ENCODE measurements at places on chromosomes 13 and 19. TPM values are rescaled to one million over a fixed set of nuclear protein-coding genes. Genes with fewer than 3 reads are reported as not detected.

DNA sequence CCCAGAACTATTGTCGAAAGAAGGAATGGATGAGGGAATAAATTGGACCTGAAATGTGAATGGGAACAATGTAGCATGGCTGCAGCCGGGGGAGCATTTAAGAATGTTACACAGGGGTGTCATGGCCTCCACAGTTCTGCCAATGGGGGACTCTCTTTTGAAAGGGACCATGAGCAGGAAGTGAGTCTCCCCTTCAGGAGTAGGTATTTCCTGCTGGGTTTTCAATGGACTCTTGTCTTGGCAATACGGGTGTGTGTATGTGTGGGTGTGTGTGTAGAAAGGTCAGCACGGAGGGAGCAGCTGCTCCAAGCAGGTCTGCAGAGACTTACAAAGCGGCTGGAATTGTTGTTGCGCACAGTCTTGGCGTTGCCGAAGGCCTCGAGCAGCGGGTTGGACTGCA is 24.4 kb downstream of the MYO1F start:
- DNase-seq = no peak

GRCh38 chr19:45404557-45405434 is at the start of gene PPP1R13L:
PPP1R13L (minus strand) TSS chr19:45405069; CDS start chr19:45398318, 6,751 bp downstream.
- peak; percentile 71 for DNase-seq

The PLVAP gene
- total RNA-seq = not detected

The ADGRE3 gene
- total RNA-seq = not detected

DNA sequence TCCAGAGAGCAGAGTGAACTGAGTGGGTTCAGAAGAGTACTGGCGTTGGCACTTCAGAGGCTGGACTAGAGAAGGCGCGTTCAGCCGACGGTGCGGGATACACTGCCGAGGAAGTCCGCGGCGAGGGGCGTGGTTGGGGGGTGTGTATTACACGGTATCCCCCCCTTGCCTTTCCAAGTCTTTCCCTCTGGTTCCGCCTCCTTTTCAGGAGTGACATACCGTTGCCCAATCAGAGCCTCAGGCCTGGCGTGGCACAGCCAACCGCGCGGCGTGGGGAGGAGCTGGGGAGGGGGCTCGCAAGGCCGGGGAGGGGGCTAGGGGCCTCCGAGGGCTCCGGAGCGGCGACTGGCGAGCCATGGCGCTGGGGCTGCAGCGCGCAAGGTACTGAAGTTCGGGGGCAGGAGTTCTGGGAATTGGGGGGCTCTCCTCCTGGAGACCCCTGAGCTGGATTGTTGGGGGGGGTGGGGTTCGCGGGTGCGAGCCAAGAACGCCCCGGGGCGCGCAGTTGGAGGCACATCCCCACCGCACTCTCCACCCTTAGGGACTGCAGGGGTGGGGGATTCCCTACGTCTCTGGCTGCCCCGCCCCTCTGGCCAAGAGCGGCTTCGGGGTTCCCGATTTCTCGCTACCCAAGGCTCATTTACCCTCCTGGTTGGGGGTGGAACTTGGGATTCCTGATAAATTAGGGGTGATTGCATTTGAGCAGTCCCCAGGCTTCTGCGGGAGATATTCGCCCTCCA is at the start of gene HIF3A:
HIF3A (plus strand) TSS at position 321 of the 740 bp plus-strand sequence; CDS start at position 356, 35 bp downstream.
- no peak for DNase-seq

GRCh38 chr13:106942563-106942962 is 374.6 kb upstream of the ARGLU1 start:
- DNase-seq = no peak

The MPHOSPH8 gene
- total RNA-seq = 21.5 TPM

- no peak for DNase-seq
Measured at GRCh38 chr13:95083758-95084157, 217.5 kb downstream of the ABCC4 start.

The SIAH3 gene
- 0.07 TPM for total RNA-seq

DNA sequence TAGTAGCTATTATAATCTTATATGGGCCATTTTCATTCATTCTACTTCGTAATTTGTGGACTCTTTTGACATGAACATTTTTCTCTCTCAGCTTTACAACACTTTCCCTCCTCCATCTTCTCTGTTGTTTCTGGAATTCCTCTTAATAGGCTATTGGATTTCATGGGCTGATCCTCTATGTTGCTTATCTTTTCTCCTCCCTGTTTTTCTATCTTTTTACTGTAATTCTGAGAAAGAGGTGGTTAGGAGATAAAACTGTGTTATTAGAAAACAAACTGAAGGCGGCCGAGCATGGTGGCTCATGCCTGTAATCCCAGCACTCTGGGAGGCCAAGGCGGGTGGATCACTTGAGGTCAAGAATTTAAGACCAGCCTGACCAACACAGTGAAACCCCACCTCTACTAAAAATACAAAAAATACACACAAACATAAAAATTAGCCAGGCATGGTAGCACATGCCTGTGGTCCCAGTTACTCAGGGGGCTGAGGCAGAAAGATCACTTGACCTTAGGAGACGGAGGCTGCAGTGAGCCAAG is 188.1 kb downstream of the UGGT2 start:
- no peak for DNase-seq

- peak; percentile 22 for DNase-seq
Measured at GRCh38 chr13:99464441-99464949, 36.8 kb upstream of the TM9SF2 start.

DNA sequence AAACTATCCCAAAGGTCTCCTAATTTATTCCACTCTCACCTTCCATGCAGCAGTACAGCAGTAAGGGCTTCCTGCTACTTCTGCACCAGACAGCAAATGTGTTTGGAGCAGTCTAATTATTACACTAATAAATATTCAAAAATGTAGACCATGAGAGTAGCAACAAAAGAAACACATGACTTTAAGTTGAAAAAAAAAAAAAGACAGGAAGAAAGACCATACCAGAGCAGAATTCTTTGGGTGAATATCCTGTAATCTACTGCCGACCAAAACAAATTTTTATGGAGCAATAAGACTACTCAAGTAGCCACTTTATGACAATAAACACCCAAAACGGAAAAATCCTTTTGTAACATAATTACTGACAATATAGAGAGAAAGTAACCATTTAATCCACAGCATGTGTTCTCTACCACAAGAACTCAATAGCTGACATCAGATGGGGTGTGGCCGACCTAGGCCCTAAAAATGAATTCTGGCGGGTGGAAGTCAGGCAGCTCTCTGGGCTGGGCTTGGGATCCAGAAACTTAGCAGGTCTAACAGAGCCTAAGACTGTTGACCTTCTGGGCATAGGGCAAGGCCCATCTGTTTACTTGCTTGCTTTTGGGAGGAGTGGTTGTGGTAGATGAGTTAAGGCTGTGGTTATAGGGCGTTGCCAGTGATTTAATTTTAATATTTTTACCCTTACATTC is 4.6 kb downstream of the KLF12 start:
- peak; percentile 28 for DNase-seq

GRCh38 chr19:11288349-11288748 is 7.6 kb upstream of the TSPAN16 start:
- DNase-seq = no peak

DNA sequence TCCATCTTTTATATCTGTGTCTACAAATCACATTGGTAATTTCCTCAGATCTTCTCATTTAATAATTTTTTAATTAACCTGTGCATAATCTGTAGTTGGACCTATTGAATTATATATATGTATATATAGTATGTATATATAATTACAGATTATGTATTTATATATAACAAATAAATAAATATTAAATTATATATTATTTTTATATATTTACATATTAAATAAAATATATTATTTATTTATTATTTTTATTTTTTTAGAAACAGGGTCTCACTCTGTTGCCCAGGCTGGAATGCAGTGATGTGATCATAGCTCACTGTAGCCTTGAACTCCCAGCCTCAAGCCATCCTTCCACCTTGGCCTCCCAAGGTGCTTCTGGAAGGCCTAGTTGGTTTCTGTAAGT is 197.9 kb downstream of the FGF9 start:
- DNase-seq = no peak
